Body of pancreas (tissue), 4 donors: ENCODE measurements at places on chromosomes 11 and 22. TPM values are rescaled to one million over a fixed set of nuclear protein-coding genes. Genes with fewer than 3 reads are reported as not detected.

DNA sequence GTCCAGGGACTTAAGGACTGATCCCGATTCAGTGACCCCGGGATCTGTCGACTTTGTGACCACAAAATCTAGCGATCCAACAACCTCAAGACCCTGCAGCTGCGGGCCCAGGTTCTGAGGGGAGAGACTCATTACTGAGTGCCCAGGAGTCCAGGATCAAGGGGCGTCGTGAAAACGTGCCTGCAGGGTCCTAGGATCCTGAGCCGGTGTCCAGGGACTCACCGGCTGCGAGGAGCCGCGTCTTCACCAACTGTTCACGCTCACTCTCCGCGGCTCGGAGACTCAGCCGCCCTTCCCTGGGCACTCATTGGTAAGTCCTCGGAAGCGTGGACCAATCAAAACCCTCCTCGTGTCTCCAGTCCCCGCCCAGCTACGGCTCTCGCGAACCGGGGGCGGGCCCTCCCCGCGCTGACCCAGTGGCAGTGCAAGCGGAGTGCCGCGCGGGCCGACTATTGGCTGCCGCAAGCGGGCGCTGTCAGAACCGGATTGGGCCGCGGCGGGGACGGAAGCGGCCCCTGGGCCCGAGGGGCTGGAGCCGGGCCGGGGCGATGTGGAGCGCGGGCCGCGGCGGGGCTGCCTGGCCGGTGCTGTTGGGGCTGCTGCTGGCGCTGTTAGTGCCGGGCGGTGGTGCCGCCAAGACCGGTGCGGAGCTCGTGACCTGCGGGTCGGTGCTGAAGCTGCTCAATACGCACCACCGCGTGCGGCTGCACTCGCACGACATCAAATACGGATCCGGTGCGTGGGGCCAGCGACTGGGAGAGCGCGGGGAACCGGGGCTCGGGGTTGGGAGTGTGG, at the start of gene SDF2L1:
TSS of gene SDF2L1 (plus strand) at position 514 of the 795 bp plus-strand sequence. CDS start at position 549, 35 bp downstream.
- peak; percentile 99 for DNase-seq

Gene SPINDOC
- 3.6 TPM for total RNA-seq

- no peak for DNase-seq
Measured at GRCh38 chr11:102576350-102576749, 45.8 kb upstream of the MMP7 start.

GRCh38 chr22:22037229-22037628, 54.6 kb upstream of the TOP3B start:
- no peak for DNase-seq

Gene MISFA
- not detected for total RNA-seq

DNA sequence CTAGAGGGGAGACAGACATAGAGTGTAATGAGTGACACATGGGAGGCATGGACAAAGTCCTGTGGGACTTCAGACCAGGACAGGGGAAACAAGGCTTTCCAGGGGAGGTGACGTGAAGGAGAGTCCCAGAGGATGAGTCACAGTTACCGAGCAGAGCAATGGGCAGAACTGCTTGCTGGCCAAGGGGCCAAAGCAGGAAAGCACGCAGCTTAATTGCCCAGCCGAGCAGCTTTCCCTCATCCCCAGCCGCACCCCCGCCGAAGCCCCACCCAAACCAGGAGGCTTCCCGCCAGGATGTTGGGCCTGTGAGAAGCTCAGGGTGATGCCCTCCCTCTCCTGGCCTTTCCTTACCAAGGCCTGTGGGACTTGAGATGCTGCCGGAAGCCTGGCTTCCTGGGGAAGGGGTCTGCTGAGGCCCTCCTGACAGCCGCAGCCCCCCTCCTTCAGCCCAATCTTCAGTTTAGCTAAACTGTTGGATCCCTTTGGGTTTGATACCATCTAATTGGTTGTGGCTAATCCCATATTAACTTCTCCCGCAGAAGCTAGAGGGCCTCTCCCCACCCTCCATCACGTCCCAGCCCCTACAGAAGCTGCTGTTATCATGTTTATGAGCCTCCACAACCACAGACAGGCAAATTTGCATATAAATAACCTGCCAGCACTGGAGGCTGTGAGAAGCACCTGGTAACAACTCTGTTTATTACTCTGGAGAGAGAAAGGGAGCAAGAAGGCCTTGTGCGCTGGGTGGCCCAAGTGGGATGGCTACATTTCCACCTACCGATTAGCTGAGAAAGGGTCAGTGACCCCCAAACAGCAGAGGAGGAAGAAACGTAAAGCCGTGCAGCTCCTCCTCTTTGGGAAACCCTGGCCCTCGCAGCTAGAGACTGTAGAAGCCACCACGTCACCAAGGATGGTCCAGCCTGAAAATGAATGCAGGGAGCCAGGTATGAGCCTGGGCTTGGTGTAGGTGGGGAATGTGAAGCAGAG, 80.0 kb downstream of the TRIM29 start:
- no peak for DNase-seq

DNA sequence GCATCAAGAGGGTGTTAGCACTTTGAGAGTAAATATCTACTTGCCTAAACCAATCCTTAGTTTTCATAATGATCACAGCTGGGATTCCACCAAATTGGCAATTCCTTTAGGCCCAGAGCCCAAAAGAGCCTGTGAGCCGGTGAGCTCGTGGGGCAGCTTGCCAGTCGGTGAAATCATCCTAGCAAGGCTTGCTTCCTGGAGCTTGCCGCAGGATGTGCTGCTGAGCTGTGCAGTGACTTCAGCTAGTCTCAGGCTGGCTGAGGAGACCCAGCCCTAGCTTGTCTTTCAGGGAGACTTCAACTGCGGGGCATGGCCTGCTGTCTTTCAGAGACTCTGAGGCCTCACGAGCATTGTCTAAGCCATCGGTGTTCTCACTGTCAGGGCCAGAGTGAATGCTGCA, 73.6 kb upstream of the SUSD2 start:
- DNase-seq, result peak; percentile 60
